ENCODE measurements at places on chromosomes 7 and 10.

DNA sequence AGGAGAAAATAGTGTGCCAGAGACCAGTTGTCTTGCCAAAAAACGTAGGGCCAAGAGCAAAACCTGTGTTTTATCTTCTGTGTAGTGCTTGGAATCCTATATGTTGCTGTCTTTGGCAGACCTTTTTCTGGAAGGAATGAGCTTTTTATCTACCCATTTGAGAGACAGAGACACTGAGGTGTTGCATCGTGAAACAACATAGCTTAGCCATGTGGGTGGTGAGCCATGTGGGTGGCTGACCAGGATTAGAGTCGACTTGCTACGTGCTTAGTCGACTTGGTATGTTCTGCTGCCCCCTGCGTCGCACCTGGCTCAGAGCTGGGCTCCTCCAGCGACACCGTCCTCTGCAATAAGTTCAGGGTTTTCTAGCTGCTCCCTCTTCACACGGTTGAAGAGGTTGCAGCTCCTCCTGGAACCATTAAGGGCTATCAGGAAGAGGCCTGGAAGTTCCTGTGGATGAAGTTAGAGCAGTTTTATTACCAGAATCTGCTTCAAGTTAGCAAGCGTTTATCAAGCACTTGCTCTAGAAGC is 175.8 kb downstream of the SH2D4B start:
- no peak for DNase-seq

DNA sequence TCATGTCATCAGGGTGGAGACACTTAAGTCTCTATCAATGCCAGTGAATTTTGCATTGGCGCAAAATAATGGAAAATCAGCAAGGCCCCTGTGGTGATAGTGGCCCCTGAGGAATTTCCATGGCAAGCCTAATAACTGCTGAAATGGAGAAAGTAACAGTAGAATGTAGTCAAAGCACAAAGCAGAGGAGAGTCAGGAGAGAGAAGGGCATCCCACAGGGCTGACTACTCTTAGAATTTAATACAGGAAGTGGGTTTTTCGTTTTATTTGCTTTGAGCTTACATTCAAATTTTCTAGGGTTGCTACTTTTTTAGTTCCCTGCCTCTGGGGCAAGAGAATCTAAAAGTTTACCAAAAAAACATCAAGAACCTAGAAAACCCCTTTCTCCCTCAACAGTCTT is 39.0 kb downstream of the BZW2 start:
- DNase-seq: no peak

GRCh38 chr7:21413502-21413901 is 14.4 kb upstream of the SP4 start:
- no peak for DNase-seq

GRCh38 chr10:44004913-44005787 is 356.5 kb upstream of the ZNF32 start:
- DNase-seq: no peak

DNA sequence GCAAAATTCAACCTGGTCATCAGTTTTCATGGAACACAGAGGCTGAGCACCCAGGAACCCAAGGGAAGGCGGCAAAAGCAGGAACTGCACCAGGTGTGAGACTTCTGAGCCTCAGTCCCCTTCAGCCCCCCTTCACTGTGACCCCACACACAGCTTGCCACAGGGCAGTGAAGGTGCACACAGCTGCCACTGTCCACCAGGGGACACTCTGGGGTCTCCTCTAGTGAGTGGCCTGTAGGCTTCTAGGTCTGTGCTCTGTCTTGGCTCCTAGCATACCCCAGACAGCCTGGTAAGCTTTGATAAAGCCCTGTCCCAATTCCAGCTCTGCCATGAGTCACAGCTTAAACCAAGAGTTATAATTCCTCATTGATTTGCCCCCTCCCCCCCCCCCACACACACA is 12.1 kb downstream of the KCNH2 start:
- DNase-seq: no peak

DNA sequence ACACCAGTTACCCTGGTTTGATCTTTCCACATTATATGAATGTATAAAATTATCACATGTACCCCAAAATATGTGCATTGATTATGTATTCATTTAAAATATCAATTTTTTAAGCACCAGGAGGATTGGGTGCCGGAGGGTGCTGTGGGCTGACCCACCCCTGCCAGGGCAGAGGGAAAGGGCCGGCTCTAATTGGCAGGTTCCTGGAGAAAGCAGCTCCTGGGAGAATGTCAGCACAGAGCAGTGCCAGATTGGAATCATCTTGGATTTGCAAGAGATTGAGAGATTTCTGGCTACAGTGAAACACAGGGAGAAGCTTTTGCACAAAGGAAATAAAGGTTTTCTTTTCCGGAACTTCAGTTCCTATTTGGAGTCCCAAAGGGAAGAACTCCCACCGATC is 264.4 kb upstream of the TCERG1L start:
- no peak for DNase-seq

DNA sequence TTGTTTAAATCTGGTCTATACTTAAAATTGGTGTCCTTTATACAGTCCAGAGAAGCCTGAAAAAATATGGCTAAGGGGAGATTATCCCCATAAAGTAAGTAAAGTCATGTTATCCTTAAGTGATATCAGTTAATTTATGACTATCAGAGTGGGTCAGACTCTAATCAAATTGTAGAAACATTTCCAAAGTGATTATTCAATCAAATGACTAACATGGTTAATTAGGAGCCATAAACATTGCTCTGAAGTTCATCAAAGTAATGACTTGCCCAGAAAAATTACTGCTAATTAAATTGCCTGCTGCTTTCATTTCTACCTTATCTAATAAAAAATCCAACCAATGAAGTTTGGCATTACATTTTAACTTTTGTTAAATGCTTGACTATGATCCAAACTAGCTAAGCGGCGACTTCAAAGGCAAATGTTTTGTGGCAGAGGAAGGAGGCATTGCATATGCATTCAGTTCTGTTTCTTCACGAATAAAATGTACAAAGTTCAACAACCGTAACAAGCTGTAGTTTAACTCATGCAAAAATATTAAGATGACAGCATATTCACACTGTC is 76.7 kb downstream of the ETV1 start:
- DNase-seq: no peak

- no peak for DNase-seq
Measured at GRCh38 chr10:5364374-5364773, 392 bp upstream of the UCN3 start.

DNA sequence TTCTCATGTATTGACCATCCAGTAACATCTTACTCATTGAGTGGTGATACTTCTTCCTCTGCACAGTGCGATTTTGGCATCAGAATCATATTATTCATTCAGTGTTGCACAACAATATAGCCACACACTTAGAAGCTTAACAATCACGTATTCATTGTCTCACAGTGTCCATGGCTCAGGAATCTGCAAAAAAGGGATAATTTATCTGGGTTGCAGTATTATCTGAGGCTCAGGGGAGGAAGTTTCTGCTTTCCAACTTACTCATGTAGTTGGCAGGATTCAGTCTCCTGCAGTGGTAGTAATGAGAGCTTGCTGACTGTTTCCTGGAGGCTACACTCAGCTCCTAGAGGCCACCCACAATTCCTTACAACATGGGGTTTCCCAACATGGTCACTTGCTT is 803.6 kb downstream of the SORCS1 start:
- no peak for DNase-seq

- no peak for DNase-seq
Measured at GRCh38 chr10:6494936-6495592, 85.0 kb downstream of the PRKCQ start.

GRCh38 chr10:79184145-79184625 is 115.4 kb downstream of the ZMIZ1 start:
- no peak for DNase-seq

DNA sequence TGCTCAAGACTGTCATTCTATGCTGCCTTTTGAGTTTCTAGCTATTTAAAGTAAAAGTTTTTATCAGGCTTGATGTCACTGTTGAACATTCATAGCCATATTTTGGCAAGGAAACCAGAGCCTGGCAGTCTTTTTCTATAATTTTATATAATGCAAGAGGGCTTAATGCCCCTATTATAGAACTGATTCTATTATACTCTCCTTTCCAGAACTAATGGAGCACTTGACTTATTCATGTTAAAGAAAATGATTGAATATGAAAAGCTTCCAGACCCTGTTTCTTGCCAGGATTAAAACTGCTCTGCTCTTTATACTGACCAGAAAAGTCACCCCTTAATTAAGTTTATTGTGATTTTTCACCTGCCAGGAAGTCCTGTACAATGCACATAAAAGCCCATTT is 337.6 kb upstream of the CHRM2 start:
- DNase-seq: no peak

DNA sequence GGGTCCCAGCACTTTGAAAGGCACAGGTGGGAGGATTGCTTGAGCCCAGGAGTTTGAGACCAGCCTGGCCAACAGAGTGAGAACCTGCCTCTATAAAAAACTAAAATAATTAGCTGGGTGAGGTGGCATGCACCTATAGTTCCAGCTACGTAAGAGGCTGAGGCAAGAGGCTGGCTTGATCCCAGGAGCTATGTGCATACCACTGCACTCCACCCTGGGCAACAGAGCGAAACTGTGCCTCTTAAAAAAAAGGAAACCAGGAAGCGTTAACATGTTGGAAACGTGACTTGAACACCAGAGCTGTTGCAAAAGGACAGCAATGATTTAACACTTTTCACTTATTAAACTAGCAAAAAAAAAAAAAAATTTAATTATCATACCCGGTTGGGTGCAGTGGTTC is 12.6 kb downstream of the BAZ1B start:
- DNase-seq: no peak

DNA sequence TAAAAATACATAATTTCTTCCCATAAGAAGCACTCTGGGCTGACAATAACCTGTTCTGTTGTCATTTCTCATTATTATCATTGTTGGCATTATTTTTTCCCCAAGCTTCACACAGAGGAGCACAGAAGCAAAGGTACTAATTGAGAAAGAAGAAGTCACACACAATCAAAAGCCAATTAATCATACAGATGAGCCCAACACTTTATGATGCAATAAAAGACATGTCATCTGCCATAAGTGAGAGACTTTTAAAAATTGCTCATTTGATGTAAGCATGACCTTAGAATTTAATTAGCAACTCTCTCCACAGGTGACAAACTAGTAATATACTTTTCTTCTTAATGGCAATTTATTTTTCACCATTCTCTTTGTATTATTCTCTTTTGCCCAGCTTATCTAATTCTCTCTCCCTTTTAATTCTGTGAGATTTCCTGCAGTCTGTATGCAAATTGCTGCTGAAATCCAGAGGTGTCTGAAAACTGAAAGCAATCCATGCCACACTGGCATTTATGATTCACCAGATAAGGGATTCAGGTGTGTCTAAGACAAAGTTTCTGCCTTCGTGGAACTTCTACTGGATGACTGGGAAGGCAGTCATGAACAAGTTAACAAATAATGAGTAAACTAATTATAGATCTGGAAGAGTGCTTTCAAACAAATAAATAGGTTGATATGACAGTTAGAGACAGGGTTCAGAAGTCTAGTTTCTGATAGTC is 203.5 kb downstream of the CHCHD3 start:
- no peak for DNase-seq

DNA sequence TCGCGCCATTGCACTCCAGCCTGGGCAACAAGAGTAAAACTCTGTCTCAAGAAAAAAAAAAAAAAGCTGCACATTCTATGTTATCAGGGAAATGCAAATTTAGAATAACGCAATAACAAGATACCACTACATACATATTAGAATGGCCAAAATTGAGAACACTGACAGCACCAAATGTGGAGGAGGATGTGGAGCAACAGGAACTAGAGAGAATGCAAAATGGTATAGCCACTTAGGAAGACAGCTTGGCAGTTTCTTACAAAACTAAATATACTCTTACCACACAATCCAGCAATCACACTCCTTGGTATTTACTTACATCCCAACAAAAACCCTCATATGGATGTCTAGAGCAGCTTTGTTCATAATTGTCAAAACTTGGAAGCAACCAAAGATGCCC is 76.8 kb downstream of the ALOX5 start:
- no peak for DNase-seq

- DNase-seq: no peak
Measured at GRCh38 chr7:142868188-142868985, 13.5 kb downstream of the EPHB6 start.

DNA sequence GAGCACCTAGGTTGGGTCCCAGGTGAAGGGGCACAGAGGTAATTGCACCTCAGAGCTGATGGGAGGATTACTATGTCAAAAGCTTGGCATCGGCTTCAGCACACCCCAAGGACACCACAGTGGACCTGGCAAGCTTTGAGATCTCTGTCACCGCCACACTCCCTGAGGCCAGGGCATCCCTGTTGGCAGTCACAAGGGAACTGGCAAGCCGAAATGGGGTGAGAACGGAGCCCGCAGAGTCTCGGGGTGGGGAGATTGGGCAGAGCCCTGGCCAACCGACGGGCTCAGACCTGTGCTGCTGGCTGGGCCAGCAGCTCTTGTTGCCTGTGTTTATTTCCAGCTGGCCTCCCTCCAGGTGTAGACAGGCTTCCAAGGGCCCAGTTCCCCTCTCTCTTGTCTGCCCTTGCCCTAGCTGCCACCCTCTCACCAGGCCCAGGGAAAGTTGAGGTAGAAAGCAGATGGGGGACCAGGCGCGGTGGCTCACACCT is 2.5 kb downstream of the HSPB1 start:
- DNase-seq: no peak

DNA sequence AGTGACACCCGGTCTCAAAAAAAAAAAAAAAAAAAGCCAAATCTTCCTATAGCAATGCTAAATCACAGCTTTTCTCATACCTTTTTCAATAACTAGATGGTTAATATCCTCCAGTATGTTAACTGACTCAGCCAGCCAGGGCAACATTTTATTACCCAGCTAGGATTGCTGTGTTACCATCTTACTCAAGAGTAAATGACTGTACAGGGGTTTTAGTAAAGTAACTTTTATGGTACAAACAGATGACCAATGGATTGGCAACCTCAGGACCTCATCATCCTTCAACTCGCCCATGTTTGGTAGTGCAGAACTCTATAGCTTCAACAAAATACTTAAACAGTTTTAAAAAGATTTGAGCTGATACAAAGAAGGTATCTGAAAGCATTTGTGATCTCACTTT is 59.5 kb downstream of the HBP1 start:
- no peak for DNase-seq

DNA sequence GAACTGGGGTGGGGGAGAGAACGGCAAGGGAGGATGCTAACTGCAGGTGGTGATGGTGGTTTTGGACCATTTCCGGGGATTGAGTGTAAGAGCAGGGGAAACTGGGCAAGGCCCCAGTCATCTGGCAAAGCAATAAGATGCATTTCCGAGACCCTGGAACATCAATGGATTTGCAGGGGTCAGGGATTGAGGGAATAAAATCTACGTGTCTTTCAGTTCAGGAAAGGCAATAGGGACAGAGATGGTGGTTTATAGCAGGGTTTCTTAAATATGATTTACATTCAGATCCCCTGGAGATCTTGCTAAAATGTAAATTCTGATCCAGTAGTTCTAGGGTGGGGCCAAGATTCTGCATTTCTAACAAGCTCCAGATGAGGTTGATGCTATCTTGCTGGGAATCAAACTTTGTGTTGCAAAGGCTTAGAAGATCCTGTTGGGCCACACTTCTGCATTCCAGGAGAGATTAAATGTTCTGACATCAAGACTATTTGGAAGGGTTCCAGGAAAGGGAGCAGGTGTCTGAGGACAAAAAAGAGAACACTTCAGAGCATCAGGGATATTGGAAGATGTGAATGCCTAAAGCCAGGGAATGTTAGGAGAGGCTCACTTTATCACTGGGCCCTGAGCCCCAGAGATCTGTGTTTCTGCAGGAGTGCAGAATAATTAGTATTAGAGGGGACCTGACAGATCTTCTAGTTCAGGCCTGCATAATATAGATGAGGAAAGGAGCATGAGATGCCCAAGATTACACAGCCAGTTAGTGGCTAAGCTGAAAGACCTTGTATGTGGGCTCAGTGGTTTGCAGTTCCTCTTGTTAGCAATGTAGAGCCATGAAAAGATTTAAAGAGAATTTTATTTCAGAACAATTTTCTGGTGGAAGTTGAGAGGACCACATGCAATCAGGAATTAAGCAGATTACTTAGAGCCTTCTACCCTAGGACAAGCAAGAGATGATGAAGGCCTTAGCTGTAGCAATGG is 32.4 kb downstream of the BLNK start:
- DNase-seq: no peak
